HEK293T (cell line): ENCODE measurements at places on chromosomes 7 and 10.
A peak's percentile ranks its signal among the peaks of the same experiment; 100 is the strongest.

- no peak for DNase-seq
Observed at GRCh38 chr7:67843001-67843565, 846.5 kb downstream of the TYW1 start.

- no peak for DNase-seq
Observed at GRCh38 chr10:122126763-122127659, 138.0 kb downstream of the TACC2 start.

GRCh38 chr10:100004805-100005510, 4.8 kb downstream of the DNMBP start:
- no peak for DNase-seq

GRCh38 chr10:3926675-3927525, 141.9 kb upstream of the KLF6 start:
- DNase-seq = no peak

- no peak for DNase-seq
Observed at GRCh38 chr7:92790992-92791391, 45.4 kb downstream of the CDK6 start.

DNA sequence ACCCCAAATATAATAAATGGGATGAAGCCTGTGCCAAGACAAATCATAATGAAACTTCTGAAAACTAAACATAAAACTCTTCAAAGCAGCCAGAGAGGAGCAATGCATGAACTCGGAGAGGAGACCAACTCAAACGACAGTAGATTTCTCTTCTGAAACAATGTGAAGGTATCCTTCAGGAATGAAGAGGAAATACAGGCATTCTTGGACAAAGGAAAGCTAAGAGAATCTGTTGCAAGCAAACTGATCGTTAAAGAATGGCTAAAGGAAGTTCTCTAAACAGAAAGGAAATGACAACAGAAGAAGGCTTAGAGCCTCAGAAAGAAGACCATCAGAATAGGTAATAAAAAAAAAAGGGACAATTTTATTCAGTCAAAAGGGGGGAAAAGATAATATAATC, 6.6 kb downstream of the GNA12 start:
- no peak for DNase-seq

GRCh38 chr10:89369156-89370105, 8.4 kb upstream of the IFIT1B start:
- DNase-seq = no peak

GRCh38 chr7:83365746-83366145, 203.1 kb upstream of the PCLO start:
- DNase-seq = no peak

- no peak for DNase-seq
Observed at GRCh38 chr10:44291091-44291490, 93.8 kb downstream of the CXCL12 start.

DNA sequence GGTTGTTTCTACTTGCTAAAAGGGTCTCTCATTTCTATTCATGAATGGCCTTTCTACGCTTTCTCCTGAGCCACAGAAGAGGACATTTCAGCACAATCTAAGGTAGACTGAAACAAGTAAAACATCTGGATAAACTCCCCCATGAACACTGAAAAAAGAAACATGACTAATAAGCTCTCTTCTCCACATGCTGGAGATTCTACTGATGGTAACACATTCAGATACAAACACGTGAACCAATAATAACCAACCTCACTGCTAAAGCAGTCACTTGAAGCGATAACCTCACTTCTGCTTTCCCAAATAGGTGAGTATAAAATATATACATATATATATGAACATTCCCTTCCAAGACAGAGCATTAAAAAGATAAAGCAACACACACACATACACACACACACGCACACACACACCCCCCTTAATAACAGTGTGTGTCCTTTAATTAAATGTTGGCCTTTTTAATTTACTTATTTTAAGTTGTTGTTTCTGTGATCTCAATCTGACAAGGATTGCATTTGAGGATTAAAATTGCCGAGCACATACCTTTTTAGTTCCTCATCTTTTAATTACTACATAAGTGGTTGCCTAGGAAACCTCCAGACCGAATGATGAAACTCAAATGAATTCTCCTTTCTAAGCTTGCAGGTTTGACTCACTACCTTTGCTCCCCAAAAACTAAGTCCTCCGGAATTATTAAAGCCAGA, 292.4 kb upstream of the KLF14 start:
- no peak for DNase-seq

DNA sequence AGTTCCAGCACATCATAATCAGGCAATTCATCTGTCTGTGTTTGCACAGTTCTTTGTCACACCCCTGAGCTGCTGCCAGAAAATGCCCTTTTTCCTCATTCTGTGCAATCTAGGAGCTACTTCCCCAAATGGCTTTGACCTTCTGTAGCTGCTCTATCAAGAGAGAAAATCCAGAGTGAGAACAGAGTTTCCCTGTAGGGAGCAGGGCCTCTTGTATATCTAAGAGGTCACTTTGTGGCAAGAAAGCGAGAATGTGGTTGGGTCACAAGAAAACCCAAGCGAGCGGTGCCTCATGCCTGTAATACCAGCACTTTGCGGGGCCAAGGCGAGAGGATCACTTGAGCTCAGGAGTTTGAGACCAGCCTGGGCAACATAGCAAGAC, 24.3 kb downstream of the SLC29A3 start:
- DNase-seq = no peak

DNA sequence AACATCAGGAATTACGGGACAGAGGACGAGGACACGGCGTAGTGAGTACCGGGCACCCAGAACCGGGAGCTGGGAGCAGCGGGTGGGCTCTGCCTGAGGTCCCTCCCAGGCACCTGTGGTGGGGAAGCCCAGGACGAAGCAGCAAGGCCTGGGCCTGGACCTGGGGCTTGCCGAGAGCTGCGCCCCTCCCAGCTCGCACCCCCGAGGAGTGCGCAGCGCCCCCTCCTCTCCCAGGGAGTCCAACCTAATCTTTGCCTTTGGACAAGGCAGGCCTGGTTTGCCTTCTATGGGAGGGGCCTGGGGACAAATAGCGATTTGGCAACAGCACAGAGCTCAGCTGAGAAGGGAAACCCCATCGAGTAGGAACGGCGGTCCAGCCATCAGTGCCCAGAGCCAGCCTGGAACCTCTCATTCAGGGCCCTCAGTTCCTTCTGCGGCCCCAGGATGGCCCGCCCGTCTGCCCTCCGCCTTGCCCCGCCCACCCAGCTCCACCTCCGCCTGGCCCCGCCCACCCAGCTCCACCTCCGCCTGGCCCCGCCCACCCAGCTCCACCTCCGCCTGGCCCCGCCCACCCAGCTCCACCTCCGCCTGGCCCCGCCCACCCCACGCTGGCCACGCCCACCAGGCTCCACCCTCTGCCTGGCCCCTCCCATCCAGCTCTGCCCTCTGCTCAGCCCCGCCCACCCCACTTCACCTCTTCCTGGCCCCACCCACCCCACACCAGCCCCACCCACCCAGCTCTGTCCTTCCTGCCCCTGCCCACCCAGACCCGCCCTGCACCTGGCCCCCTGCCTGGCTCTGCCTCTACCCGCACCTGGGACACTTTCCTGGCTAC, 32.5 kb upstream of the KNDC1 start:
- peak; percentile 91 for DNase-seq

- no peak for DNase-seq
Observed at GRCh38 chr10:101968940-101969321, 87.0 kb downstream of the ARMH3 start.

DNA sequence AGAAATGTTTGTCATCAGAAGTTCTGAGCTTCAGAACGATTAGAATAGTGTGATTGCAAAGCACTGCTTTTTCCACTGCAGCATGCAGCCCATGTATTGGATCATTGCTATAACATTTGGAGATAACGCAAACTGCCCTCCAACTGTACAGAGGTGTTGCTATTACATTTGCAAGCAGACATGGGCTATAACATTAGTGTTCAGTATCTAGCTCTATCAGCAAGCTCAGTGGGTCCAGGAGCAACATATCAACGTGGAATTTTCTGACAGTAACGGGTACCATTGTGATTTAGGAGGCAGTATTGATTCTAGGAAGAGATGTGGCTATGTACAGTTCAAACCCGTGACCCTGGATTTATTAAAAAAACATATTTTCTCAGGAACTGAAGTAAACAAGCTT, 75.8 kb downstream of the AGMO start:
- no peak for DNase-seq

GRCh38 chr7:147611431-147611830, 979.1 kb upstream of the C7orf33 start:
- DNase-seq = no peak

DNA sequence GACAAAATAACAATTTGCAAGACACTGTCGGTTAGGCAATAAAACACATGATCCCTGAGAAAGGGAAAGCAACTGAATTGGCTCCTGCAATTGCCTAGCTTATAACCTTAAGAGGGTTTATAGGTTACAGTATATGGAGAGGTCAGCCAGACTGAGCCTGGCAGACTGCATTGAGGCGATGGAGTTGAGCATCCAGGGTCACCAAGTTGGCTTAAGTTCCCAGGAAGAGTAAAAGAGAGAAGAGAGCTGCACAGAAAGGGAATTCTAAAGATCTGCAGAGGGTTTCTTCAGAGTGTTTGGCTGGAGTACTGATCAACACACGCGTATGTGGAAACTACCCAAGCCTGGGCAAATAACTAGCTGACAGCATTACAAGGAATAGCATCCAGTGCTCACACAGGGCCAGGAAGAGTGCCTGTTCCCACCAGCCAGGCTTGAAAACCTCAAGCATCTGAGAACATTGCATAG, 11.2 kb downstream of the ANKMY2 start:
- no peak for DNase-seq

DNA sequence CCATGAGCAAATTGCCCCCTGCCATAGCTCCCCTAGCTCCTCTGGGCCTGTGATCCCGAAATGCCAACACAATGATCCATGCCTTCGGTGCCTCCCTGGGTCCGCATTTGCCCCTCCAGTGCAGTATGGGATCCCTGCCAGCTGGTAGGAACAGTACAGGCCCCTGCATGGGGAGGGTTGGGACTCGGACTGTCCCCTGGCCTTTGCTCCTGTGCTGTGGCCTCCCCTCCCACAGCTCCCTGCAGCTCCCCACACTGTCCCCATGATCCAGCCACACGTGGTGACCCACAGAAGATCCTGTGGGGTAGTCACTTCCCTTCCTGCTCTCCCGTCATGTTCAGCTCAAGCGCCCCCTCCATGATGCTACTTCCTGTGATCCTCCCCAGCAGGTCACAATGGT, 140.3 kb downstream of the MAPK8 start:
- no peak for DNase-seq

GRCh38 chr10:130438861-130439260, 302.7 kb downstream of the GLRX3 start:
- DNase-seq = no peak

DNA sequence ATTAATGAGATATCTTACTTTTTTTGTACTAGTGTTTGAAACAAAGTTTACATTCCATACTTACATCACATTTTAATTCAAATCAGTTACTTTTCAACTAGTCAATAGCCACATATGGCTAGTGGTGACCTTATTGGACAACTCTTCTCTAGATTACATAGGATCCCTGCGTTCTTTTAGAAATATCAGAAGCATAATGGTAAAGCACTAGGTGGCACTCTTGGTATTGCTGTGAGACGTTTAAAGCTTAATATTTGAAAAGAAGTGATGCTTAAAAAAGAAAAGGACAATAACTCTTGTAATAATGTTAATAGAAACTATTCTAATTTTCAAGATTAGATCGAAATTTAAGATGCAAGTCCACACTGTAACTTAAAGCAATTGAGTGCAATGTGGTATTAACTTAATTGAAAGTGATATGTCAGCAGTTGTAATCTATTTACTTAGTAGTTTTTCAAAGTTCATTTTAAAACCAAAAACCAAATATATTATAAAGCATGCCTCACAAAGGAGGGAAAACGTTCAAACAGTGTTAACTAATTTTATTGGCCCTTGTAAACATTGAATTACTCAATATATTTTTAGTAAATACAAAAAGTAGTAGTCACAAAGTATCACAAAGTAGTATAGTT, 339.1 kb downstream of the ATRNL1 start:
- DNase-seq = no peak
